ENCODE measurements at places on chromosomes 6 and 20. TPM values are rescaled to one million over a fixed set of nuclear protein-coding genes. Genes with fewer than 3 reads are reported as not detected.

GRCh38 chr6:27772261-27773001, 139.8 kb downstream of the OR2B2 start:
- ATAC-seq = peak; percentile 94

GRCh38 chr6:131182991-131183425, 47.7 kb downstream of the AKAP7 start:
- no peak for ATAC-seq

Gene TMEM217
- total RNA-seq = not detected

DNA sequence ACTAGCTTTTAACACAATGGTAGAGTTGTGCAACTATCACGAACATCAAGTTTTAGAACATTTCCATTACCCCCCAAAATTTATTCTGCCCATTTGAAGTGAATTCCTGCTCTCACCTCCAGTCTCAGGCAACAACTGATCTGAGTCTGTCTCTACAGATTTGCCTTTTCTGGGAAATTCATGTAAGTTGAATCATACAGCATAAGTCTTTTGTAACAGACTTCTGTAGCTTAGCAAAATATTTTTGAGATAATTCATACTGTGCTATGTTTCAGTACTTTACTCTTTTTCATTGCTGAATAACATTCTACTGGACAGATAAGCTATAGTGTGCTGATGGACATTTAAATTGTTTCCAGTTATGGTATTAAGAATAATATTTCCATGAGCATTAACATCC, 447.3 kb upstream of the GJE1 start:
- no peak for ATAC-seq

Gene IMPG1
- not detected for total RNA-seq

Gene C6orf136
- total RNA-seq = 19.6 TPM

Gene HLA-DPA1
- total RNA-seq = 125 TPM

Gene NOX3
- not detected for total RNA-seq

Gene ABHD12
- total RNA-seq = 40.8 TPM

- ATAC-seq = no peak
Measured at GRCh38 chr6:27234576-27234975, 12.9 kb upstream of the PRSS16 start.

- ATAC-seq = no peak
Measured at GRCh38 chr6:112061605-112062004, 7.7 kb downstream of the CCN6 start.

Gene HSPA1L
- 1.9 TPM for total RNA-seq

Gene PPP1R3G
- total RNA-seq = 6.5 TPM
